ENCODE measurements at places on chromosomes 5 and 9.

DNA sequence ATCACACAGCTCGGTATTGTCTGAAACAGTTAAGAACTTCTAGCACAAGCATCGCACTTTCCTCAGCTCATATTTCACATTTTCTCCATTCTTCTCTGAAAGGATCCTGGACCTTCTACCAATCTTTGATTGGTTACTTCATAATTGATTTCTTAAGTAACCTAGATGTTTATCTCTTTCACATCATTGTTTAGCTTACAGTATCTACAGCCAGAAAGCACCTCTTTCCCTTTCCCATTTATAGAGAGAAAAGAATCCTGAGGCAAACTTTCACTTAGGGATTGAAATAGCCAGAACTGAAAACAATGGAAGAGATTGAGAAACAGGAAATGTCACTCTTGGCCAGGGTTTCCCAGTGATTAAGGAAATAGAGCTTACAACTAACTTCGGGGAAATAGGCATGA is 2.5 kb downstream of the IL33 start:
- DNase-seq: no peak

GRCh38 chr5:34736445-34737115 is 80.5 kb downstream of the RAI14 start:
- DNase-seq: no peak

DNA sequence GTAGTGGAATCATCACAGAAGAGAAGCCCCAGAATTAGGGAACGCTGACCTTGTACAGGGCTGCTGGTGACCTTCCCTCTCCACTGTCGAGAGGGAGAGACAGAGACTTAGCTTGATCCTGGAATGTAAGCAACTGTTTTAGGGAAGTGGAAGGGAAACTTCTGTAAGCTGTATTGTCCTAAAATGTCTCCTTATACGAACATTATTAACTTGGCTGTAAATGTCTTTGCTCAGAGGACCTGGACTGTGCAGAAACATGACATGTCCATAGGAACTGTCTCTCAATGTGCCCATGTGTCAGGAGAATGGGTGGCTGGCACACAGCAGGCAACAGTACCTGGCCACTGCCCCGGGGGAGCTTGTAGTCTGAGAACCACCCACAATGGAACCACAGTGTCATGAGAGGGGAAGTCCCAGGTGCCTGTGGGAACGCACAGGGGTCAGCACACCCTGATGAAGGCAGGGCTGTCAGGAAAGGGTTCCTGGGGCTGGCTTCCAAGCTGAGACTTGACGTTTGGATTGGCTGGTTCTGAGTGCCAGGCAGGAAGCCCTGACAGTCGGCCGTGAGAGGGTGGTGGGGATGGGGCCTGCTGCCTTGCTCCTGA is 34.0 kb downstream of the DAP start:
- no peak for DNase-seq

- no peak for DNase-seq
Observed at GRCh38 chr5:124056326-124056990, 544.5 kb downstream of the CSNK1G3 start.

DNA sequence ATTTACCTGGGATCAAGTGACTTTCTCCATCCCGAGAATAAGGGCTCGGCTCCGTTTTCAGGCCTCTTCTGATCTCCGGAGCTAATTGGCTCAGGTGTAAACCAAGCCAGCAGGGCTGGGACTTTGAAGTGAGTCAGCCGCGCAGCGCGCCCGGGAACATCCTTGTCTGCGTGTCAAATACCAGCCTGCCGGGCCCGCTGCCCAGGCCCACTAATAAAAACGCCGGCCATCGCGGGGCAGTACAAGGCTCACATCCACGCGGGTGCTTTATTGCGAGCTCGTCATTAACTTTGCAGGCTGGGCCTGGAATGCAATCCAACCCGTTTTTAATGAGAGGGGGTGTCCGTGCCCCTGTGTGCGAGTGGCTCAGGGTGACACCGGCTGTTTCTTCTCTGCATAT is 416.8 kb downstream of the IRX2 start:
- no peak for DNase-seq

DNA sequence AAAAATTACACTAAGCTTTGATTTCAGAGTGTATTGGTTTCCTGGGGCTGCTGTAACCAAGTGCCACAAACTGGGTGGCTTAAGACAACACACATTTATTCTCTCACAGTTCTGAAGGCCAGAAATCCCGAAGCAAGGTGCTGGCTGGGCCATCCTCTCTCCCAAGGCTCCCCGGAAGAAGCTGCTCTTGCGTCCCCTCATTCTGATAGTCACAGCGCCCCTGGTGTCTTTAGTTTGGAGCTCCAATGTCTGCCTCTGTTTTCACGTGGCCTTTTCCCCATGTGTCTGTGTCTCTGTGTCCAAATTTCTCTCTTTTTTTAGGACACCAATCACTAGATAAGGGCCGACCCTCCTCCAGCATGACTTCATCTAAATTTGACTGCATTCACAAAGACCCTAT is 56.7 kb downstream of the ROPN1L start:
- no peak for DNase-seq

DNA sequence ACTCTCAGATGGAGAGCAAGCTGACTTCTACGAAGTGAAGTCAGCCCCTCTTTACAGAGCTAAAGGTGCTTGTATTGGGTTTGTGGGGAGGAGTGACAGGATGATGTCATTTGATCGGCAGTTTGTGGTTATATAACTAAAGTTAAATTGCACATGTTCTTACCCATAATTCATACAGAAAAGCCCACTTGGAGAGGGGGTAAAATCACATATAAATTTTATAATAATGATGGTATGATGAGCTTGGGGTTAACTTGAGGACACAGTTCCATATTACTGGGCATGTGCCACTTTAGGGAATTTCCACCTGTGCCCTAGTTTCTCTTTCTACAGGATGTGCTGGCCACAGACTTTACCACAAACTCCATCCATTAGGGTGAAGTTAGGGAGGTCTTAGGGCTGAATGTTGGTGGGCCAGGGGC is 1178.6 kb upstream of the CDH9 start:
- no peak for DNase-seq

DNA sequence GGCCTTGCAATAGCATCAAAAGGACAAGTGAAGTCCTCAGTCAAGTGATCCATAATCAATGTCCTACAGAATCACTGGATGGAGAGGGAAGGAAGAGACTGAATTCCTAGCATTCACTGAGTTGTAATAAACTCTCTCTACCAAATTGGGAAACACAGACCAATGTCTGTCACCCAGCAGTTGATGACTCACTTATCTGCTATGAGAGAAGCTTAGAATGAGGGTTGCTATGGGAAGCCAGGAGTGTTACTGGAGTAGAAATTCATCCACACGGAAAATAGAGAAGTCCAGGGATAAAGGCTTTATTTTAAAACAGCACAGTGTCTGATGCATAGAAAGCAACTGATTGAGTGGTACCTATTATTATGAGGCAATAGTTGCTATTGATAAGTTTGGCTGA is 407.4 kb downstream of the BRINP1 start:
- no peak for DNase-seq

DNA sequence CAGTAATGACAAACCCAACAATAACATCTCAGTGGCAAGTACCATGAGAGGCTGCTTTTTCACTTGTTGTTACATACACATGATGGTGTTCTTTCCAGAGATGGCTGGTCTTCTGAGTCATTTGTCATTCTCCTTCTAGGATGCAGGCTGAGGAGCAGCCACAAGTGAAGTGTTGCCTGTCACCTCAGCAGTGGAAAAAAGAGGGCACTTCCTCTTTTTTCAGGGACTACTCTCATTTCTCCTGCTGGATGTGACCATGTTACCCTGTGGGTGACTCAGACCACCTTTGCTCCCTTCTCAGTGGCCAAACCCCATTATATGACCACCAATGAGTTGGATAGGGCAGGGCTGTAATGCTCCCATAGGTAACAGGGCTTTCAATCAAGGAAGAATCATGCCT is 587.0 kb upstream of the ADAMTS16 start:
- DNase-seq: no peak

DNA sequence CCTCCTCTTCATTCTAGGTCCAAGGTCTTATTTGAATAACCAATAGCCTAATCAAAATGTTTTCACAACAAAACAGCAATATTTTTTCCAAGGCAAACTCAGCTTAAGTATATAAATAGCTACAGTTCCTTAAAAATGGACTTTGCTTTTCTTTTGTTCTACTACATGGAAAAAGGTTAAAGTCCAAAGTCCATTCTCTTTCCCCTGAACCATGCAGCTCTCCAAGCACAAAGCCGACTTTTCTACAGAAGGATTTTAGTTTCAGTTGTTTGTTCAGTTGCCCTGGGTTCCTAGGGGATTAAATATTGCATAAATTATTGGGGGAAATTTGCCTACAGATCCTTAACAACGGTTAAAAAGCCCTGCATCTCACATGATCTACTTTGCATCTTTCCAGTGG is 677.0 kb upstream of the KLF4 start:
- no peak for DNase-seq

DNA sequence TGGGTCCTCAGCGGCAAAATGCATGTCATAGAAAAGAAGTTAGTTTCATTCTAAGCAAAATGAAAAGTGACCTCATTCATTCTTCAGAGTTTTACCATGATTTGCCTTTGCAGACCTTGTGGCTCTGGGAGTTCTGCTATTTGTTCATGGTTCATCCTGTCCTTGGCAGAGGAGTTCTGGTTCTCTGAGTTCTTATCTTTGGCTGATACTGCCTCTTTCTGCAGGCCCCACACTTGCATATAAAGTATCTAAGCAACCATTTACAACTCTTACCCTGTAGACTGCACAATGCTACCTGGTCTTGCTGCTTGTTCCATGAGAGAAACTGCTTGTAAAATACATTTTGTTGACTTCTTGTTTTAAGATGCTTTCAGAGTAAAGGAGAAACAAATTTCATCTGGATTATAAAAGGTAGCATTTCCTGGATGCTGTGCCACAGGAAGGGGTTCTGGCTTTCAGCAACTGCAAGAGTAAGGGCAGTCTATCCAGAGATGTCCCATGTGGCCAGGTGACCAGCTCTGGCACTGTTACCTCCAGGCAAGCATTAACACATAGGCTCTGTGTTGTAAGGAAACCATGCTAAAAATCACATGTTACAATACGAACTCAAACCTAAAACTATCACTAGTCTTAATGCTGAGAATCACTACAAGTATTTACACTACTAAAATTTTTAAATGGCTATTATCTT is 513.2 kb downstream of the SPOCK1 start:
- no peak for DNase-seq

DNA sequence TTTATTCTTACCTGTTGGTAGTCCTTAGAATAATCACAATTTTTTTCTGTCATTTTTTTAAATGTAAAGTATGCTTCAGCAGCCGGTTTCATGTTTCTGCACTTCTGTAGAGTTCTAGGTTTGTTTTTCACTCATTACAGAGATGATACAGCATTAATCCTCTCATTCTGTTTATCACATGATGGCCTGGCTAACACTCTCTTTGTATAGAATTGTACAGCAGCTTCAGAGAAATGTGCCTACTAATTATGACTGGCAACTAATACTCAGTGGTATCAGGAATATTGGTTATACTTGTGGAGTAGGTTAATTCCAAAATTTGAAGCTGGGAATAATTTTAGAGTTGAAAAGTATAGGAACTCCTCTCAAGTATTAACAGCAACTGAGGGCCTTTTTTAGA is 192.9 kb upstream of the OTULINL start:
- DNase-seq: no peak

- DNase-seq: peak; percentile 92
Observed at GRCh38 chr5:150544611-150545219, 36.8 kb downstream of the NDST1 start.

DNA sequence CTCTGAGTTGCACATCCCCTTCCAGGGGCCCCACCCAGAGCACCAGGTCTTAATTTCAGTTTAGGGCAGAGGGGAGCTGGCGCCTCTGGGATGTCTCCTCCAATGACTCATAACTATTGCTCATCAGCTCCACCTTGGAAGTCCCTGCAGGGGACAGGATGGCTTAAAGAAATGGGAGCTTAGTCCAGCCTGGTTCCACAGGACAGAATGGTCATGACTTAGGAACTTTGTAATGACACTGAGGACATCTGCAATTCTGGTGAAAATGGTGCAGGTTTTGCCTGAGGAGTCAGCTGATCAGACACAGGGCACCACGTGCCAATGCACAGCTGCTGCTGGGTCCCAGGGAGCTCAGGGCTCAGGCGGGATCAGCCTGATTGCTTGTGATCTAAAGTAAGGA is 16.4 kb upstream of the PPP1R26 start:
- no peak for DNase-seq

GRCh38 chr5:155919126-155919525 is 407.8 kb upstream of the SGCD start:
- no peak for DNase-seq

GRCh38 chr9:105158020-105158419 is 86.4 kb upstream of the SLC44A1 start:
- DNase-seq: no peak

GRCh38 chr5:74432216-74432615 is 208.3 kb downstream of the ENC1 start:
- no peak for DNase-seq

- no peak for DNase-seq
Observed at GRCh38 chr9:132440735-132441134, 30.7 kb downstream of the CFAP77 start.

GRCh38 chr9:131613921-131614320 is 68.6 kb downstream of the PRRT1B start:
- DNase-seq: no peak

DNA sequence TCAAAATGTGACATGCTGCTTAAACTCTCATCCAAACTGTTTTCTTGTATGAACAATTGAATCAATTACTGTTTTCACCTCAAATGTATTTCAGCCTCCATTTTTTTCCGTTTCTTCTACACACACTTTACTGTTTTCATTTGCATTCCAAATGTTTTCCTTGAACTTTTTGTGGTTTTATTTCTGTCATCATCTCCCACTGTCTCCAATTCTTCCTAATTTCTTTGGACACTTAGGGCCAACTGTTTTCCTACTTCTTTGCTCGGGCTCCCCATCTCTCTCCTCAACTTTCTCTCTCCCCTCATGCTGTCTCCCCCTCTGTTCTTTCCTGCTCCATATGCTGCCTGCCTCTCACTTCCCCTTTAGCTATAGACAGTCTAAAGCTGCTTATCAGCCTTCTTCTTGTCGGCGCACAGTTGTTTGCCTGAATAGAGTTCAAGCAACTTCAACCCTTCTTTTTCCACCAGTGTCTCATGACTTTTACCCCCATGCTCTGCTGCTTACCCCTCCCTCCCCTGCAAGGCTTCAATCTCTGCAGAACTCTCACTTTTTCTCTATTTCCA is 443.4 kb downstream of the DTWD2 start:
- no peak for DNase-seq

GRCh38 chr9:136487672-136488071 is 4.8 kb upstream of the SEC16A start:
- no peak for DNase-seq

GRCh38 chr9:71384343-71384742 is 262.9 kb upstream of the TRPM3 start:
- no peak for DNase-seq

- DNase-seq: no peak
Observed at GRCh38 chr5:152804179-152804578, 399.1 kb upstream of the NMUR2 start.

- DNase-seq: no peak
Observed at GRCh38 chr5:64213531-64213930, 47.9 kb downstream of the RNF180 start.
